ENCODE measurements at places on chromosomes 4 and X. TPM values are rescaled to one million over a fixed set of nuclear protein-coding genes. Genes with fewer than 3 reads are reported as not detected.

DTHD1 gene
- not detected for total RNA-seq

CXCL11 gene
- total RNA-seq = not detected

PHOX2B gene
- not detected for total RNA-seq

NFXL1 gene
- total RNA-seq = 16.3 TPM

OTC gene
- not detected for total RNA-seq

TMPRSS11D gene
- total RNA-seq = not detected

FOXR2 gene
- not detected for total RNA-seq

TRIML2 gene
- total RNA-seq = not detected

TMSB15A gene
- not detected for total RNA-seq

PAK3 gene
- total RNA-seq = 4.6 TPM

DNA sequence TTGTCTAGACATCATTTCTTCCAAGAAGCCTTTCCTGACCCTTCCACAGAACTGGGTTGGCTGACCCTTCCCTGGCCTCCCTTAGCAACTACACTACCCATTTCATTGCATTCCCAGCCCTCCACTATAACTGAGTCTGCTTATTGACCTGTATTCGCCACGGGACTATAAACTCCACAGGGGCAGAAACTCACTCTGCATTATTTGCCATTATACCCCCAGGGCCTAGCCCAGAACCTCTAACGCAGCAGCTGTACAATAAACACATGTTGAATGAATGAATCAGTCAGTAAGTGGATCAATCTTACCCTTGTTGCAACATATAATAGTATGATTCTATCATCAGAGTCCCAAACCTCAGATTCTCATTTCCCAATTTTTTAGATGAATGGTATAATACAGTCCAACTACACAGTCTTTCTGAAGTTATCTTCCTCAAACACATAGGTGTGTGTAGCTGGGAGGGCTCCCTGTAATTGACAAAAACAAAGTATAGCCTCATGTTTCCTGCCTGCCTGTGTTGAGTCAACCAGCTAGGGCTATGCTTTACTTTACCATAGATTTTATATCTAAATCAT, 209.3 kb downstream of the CHIC2 start:
- H3K27ac ChIP-seq = peak overlapping the region; percentile 24
- H3K4me3 ChIP-seq = no peak overlapping the region
- H3K4me1 ChIP-seq = no peaks in the 10 kb centered on the region
- DNase-seq = no peak
- H3K36me3 ChIP-seq = no peaks in the 10 kb centered on the region

DNA sequence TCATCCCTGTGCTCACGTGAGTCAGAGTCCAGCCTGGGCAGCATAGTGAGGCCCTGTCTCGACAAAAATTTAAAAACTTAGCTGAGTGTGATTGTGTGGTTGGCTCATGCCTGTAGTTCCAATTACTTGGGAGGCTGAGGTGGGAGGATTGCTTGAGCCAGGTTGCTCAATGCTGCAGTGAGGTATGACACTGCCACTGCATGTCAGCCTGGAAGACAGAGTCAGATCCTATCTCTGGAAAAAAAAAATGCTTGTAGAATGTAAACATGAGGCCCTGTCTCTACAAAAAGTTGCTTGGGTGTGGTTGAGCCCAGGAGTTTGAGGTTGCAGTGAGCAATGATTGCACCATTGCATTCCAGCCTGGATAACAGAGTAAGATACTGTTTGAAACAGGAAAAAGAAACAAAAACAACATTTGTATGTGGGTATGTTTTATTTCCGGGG, 11.3 kb upstream of the YTHDC1 start:
- H3K4me3 ChIP-seq = no peak overlapping the region
- H3K27ac ChIP-seq = no peak overlapping the region
- H3K27me3 ChIP-seq = peaks cover 6% of the 10 kb centered on the region

DNA sequence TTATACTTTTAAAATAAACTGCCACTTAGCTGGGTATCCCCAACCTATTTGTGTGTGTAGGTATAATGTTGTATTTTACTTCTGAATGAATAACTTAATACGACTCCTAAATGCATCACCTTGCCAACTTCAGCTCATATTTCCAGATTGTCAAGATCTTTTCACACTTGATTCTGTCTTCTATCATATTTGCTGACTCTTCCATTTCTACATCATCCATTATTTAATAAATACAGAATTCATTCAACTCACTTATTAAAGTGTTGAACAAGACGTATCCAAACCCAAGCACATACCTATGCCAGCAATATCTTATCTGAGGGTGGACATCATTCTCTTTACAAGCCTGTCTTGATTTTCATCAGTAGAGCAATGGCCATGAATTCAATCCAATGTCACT, 91.2 kb upstream of the FAM47C start:
- H3K4me1 ChIP-seq = no peaks in the 10 kb centered on the region
- DNase-seq = no peak

DNA sequence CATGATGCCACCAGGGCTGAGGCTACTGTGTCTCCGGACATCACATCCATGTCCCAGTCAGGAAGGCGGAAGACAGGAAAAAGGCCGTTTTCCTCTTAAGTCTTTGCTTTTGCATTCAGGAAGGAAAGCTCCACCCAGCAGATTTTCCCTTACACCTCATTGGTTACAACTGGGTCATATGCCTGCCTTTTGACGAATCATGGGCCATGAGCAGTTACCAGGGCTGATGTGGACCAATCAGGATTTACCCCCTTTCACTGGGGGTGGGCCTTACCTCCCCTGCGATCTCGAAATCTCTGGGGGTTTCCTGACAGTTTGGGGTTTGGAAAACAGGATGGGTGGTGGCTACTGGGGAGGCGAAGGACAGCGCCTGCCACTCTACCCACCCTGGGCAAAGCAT, 52.5 kb upstream of the GRPEL1 start:
- H3K27ac ChIP-seq = no peak overlapping the region
- no peak overlapping the region for H3K4me3 ChIP-seq
- no peaks in the 10 kb centered on the region for H3K36me3 ChIP-seq

- no peaks in the 10 kb centered on the region for H3K4me1 ChIP-seq
- H3K36me3 ChIP-seq = no peaks in the 10 kb centered on the region
- DNase-seq = no peak
Observed at GRCh38 chr4:165813606-165814005, 59.4 kb upstream of the TLL1 start.

DNA sequence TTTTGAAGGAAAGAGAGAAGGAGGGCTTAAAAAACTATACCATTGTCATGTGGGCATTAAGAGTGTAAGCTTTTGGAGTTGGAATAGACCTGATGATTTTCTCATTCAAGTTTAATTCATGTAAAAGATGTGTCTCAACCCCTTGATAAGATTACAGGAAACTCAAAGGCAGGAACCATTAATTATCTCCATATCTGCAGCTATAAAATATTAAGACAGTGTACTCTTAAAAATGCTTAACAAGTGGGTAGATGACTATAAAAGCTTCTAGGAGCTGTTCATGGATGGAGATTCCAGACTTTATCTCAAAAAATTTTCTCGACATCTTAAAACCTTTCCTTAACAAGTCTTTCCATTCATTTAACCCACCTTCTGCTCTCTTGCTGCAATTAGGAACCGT, 208.3 kb downstream of the PALLD start:
- H3K36me3 ChIP-seq = no peaks in the 10 kb centered on the region
- no peaks in the 10 kb centered on the region for H3K27me3 ChIP-seq
- no peak overlapping the region for H3K4me3 ChIP-seq
- H3K27ac ChIP-seq = no peak overlapping the region
- DNase-seq = no peak
- no peaks in the 10 kb centered on the region for H3K4me1 ChIP-seq

- no peak for DNase-seq
- H3K27ac ChIP-seq = no peak overlapping the region
- no peak overlapping the region for H3K4me3 ChIP-seq
- H3K27me3 ChIP-seq = no peaks in the 10 kb centered on the region
Observed at GRCh38 chr4:2352729-2353221, 65.7 kb downstream of the ZFYVE28 start.

GRCh38 chr4:26161030-26161824, 159.6 kb upstream of the RBPJ start:
- H3K27ac ChIP-seq = no peak overlapping the region
- H3K4me1 ChIP-seq = no peaks in the 10 kb centered on the region
- no peaks in the 10 kb centered on the region for H3K36me3 ChIP-seq
- no peaks in the 10 kb centered on the region for H3K27me3 ChIP-seq
- no peak for DNase-seq
- no peak overlapping the region for H3K4me3 ChIP-seq

DNA sequence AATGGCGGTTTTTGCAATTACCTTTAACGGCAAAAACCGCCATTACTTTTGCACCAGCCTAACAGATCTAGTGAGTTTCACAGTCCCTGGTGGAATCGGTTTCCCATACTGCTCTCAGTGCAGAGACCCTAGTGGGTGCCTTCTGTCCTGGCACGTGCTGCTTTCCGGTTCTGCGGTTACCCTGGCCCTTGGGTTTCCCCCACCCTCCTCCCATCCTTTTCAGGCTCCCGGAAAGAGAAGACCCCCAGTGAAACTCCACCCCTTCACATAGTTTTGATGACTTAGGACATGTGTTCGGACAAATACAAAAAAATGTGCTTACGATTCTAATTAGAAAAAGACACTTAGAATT, 36.9 kb downstream of the NLGN3 start:
- peaks cover 8% of the 10 kb centered on the region for H3K27me3 ChIP-seq
- no peaks in the 10 kb centered on the region for H3K36me3 ChIP-seq

DNA sequence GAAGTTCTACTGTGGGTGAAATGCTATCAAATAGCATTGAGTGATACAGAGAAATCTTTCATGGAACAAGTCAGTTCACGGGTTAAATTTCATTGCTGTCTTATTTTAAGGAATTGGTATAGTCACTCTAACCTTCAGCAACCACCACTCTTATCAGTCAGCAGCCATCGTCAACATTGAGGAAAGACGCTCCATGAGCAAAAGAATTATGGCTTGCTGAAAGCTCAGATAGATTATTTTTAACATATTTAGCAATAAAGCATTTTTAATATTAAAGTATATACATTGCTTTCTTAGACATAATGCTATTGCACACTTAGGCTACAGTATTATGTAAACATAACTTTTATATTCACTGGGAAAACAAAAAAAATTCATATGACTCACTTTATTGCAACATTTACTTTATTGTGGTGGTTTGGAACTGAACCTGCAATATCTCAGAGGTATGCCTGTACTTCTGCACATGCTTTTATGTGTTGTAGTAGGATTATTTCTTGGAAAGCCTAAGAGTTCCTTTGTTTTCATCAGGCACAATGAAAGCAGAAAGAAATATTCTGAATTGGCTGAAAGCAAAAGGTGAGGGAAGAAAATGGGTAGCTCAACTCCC, 586.7 kb downstream of the GBA3 start:
- no peaks in the 10 kb centered on the region for H3K27me3 ChIP-seq
- no peak for DNase-seq
- H3K4me3 ChIP-seq = no peak overlapping the region
- no peaks in the 10 kb centered on the region for H3K36me3 ChIP-seq
- H3K27ac ChIP-seq = no peak overlapping the region

DNA sequence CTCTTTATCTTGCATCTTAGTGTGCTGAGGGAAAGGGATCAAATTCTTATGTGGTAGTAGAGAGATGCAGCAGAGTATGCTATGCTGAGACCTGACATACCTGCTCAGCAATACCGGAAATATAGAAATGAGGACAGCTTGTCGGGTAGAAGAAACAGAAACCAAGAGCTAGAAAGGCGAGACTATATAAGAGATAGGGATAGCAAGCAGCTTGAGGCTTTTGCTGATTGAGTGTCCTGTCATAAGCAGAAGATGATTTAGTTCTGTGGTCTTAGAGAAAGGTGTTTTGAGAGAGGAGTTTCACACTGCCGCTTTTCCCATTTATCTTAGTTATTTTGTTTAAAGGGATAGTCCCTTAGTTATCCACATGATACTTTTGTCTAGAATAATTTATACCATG, 31.7 kb downstream of the USP9X start:
- no peak overlapping the region for H3K4me3 ChIP-seq
- no peaks in the 10 kb centered on the region for H3K27me3 ChIP-seq
- H3K4me1 ChIP-seq = peaks cover 77% of the 10 kb centered on the region
- DNase-seq = peak; percentile 18

DNA sequence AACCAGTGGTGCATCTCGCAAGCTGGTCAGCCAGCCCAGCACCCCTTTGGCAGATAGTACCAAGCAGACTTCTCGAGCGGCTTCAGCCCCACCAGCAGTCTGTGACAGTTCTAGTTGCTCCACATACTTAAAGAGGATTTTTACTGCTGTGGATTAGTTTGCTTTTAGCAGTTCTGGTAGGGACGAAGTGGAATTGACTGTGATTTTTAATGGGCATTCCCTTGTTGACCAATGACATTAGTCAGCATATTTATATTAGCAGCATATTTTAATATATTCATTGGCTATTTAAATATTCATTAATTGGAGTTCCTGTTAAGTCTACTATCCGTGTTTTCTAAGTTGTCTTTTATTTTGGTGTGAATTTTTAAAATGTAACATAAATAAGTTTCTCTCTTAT, 500.9 kb upstream of the FAT1 start:
- H3K27ac ChIP-seq = no peak overlapping the region
- no peaks in the 10 kb centered on the region for H3K36me3 ChIP-seq
- no peaks in the 10 kb centered on the region for H3K4me1 ChIP-seq

DNA sequence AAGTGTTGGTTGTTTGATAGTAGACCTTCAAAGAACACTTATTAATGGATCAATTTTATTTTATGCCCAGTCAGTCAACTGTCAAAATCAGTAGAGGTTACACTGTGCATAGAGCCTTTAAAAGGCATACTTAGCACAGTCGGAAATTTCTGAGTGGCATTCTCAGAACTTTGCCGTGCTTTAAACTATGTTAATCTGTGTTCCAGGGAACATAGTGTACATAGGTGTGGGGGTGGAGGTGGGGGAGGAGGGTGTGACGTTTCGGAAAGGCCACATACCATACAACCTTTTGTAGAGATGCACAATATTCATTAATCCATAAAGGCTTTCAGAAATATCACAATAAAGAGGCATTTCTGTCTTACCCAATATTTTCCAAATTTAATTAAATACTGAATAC, 75.8 kb downstream of the RS1 start:
- DNase-seq = peak; percentile 44
- peaks cover 9% of the 10 kb centered on the region for H3K36me3 ChIP-seq
- no peaks in the 10 kb centered on the region for H3K4me1 ChIP-seq

- no peaks in the 10 kb centered on the region for H3K4me1 ChIP-seq
- no peak overlapping the region for H3K27ac ChIP-seq
- H3K4me3 ChIP-seq = no peak overlapping the region
- H3K27me3 ChIP-seq = no peaks in the 10 kb centered on the region
- H3K36me3 ChIP-seq = no peaks in the 10 kb centered on the region
Observed at GRCh38 chr4:166594326-166594946, 639.9 kb downstream of the SPOCK3 start.

All from stomach (tissue), 19 donors.